Pulmonary artery endothelial cell (primary cell): ENCODE measurements at places on chromosomes 3 and 15. TPM values are rescaled to one million over a fixed set of nuclear protein-coding genes. Genes with fewer than 3 reads are reported as not detected.

TLE3 gene
- total RNA-seq, result 25.6 and 27.7 TPM in 2 replicates

- no peak for DNase-seq
These were observed 104.2 kb downstream of the CBLB start for GRCh38 chr3:105764378-105765307.

KIF7 gene
- total RNA-seq, result 7.5 and 10.9 TPM in 2 replicates

STRIT1 gene
- total RNA-seq, result not detected in 2 replicates

DNA sequence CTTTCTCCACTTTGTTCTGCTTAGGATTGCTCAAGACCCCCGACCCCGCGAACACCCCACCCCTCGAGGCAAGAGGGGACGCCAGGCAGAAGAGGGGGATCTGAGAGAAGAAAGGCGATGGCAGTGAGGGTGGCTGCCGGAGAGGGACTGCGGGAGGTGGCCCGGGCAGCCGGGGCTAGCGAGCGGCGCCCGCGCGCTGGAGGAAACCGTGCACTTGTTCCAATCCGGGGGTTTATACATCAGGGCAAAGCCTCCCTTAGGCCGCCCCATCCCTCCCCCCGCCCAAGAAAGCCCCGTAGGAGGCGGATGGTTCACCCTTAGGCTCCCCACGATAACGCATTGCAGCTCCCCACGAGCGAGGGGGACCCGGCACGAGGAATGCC lies 475 bp downstream of the ERC2 start:
- no peak for DNase-seq
